ENCODE measurements at places on chromosomes 13 and 19. TPM values are rescaled to one million over a fixed set of nuclear protein-coding genes. Genes with fewer than 3 reads are reported as not detected.

Gene GRIK5
- polyA plus RNA-seq = 0.10 TPM

Gene FXYD5
- polyA plus RNA-seq = 245 TPM

Gene LILRA5
- not detected for polyA plus RNA-seq

Gene NALCN
- 2.0 TPM for polyA plus RNA-seq

Gene KLK4
- not detected for polyA plus RNA-seq

Gene EFNB2
- 5.9 TPM for polyA plus RNA-seq

Gene CASP14
- not detected for polyA plus RNA-seq

Gene PABPC3
- 0.10 TPM for polyA plus RNA-seq

Gene EDDM13
- polyA plus RNA-seq = not detected

Gene GPC6
- 14.3 TPM for polyA plus RNA-seq

Gene PLVAP
- not detected for polyA plus RNA-seq

Gene VSTM2B
- polyA plus RNA-seq = not detected

Gene PSENEN
- polyA plus RNA-seq = 59.1 TPM

GRCh38 chr13:29877456-29878078 lies 27.1 kb upstream of the UBL3 start:
- DNase-seq = no peak

GRCh38 chr13:49760558-49760957 lies 31.9 kb downstream of the KPNA3 start:
- no peak for DNase-seq

GRCh38 chr13:34250151-34250670 lies 432.3 kb downstream of the RFC3 start:
- DNase-seq = no peak

- DNase-seq = no peak
Measured at GRCh38 chr13:49424011-49424560, 19.8 kb downstream of the CAB39L start.

DNA sequence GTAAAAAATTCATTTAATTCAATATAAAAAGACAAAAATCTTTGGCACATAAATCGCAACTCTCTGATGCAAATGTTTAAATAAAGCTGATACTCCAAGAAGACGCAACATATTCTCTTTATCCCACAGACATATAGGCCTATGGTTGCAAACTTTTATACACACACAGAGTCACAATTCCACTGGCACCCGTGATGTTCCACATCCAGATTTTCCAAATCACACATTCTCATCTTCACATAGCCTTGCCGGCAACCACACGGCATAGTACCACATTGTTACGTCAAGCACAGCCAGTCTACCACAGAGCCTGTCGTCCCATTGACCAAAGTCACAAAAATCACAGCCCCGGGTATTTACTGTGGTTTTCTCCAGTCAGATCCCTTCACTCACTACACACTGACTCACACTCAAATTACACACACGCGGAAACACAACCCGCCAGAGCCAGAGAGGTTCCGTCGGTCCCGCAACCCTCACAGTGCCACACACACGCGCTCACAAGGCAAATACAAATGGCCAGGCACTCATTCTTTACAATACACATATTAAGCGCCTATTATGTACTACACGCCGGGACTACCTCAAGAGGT lies 546 bp upstream of the ZNF546 start:
- peak; percentile 70 for DNase-seq

DNA sequence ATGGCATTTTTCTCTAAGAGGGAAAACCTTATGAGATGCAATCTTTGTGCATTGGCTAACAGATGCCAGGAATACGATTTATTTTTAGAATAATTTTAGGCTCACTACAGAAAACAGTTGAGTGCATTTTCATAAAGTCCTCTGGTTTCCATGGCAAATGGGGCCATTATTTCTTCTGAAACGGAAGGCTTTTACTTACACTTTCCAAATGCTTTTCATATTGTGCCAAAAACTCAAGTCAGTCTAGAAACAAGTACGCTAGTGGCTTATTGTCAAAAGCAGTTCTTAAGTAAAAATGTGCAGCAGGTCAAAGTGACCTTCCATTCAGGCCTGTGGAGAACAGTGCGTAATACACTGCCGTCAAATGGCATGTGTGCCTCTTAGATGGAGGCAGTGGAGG lies 628.7 kb downstream of the EFNB2 start:
- DNase-seq = no peak

GRCh38 chr19:40523322-40524047 lies 53.2 kb upstream of the SHKBP1 start:
- DNase-seq = peak; percentile 44

DNA sequence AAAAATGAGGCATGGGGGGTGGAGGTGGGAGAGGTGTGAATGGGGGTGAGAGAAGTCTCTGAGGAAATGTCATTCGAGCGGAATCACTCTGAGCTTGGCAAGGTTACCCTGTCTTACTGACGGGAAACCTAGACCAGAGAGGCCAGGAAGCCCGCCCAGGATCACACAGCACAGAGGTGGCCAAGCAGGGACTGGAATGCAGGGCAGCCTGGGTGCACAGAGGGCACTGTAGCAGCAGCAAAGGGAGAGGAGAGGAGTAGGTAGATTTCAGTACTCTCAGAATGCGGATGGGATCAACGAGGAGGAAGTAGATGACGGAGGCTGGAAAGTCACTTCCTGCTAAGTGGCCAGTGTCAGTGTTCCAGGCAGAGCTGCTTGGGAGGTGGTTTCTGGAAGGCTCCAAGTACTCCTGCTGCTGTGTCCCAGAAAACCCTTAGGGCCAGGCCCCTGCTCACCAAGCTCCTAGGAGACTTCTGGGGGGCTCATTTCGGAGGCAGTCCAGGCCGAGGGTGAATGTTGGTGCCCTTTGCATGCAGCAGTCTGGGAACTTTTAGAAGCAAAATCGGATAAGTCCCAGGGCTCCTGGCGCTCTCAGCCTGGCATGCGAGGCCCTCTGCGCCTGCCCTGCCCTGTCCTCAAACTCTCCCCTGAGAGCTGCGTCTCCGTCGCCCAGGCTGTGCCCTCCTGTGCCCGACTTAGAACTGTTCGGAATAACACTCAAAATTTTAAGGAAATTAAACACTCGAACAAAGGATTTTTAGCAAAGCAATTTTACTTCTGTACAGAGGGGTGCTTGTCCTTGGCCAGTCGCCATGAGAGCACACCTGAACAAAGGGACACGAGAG lies 33.5 kb downstream of the DNM2 start:
- no peak for DNase-seq

DNA sequence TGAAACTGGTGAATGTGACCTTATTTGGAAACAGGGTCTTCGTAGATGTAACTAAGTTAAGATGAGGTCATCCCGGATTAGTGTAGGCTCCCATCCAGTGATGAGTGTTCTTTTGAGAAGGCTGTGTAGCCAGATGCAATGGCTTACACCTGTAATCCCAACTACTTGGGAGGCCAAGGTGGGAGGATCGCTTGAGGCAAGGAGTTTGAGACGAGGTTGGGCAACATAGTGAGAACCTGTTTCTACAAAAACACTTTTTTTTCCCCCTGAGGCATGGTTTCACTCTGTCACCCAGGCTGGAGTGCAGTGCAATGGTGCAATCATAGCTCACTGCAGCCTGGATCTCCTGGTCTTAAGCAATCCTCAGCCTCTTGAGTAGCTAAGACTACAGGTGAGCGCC lies 36.4 kb downstream of the FBN3 start:
- DNase-seq = no peak

DNA sequence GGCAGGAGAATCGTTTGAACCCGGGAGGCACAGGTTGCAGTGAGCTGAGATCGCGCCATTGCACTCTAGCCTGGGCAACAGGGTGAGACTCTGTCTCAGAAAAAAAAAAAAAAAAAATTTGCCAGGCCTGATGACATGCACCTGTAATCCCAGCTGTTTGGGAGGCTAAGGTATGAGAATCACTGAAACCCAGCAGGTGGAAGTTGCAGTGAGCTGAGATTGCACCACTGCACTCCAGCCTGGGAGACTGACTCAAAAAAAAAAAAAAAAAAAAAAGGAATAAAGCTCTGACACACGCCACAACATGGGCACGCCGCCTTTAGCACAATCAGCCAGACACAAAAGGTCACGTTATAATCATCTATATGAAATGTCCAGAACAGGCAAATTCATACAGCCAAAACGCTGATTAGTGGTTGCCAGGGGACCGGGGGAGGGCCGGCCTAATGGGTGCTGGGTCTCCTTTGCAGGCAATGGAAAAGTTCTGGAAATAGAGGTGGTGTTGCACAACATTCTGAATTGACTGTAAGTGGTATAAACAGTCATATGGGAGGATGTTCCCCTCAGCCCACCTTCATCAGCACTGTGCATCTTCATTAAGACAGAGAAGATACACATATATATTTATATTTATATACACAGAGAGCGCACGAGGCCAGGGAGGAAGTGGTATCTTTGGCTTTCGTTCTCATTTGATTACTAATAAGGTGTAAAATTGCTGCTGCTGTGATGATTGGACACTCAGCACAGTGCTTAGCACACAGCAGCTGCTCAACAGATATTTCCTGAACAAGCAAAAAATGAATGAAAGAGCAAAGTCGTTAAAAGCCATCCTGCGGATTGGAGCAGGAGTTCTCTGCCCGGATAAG lies 3.8 kb downstream of the HSPBP1 start:
- no peak for DNase-seq

DNA sequence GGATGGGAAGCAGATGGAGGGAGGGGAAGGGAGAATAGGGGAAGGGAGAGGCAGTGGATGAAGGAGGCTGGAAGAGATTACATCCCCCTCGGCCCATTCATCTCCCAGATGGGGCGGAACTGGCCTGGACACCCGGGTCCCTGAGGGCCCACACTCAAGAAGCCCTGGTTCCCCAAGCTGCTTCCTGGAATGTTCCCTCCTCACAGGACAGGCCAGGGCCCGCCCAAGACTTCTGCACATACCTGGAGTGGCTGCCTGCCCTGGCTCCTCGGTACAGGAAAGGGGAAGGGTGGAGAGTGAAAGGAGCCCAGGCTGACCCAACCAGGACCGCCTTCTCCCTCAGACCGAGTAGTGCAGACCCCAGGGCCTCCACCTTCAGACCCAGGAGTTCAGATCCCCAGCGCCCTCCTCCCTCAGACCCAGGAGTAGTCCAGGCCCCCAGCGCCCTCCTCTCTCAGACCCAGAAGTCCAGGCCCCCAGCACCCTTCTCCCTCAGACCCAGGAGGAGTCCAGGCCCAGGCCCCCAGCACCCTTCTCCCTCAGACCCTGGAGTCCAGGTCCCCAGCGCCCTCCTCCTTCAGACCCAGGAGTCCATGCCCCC lies 489 bp downstream of the NTF4 start:
- no peak for DNase-seq

- peak; percentile 35 for DNase-seq
Measured at GRCh38 chr13:107576430-107576829, 638.9 kb downstream of the LIG4 start.

DNA sequence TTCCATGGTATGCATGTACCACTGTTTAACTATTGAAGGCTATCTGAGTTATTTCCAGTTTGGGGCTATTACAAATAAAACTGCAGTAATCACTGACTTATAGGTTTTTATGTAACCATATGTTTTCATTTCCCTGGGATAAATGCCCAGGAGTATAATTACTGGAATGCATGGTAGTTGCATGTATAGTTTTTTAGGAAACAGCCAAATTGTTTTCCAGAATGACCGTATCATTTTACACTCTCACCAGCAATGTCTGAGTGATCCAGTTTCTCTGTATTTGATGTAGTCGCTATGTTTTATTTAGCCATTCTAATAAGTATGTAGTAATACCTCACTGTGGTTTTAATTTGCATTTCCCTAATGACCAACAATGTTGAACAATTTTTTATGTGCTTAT lies 42.0 kb downstream of the CYSLTR2 start:
- DNase-seq = no peak

- DNase-seq = no peak
Measured at GRCh38 chr19:21328406-21328805, 804 bp downstream of the ZNF708 start.

DNA sequence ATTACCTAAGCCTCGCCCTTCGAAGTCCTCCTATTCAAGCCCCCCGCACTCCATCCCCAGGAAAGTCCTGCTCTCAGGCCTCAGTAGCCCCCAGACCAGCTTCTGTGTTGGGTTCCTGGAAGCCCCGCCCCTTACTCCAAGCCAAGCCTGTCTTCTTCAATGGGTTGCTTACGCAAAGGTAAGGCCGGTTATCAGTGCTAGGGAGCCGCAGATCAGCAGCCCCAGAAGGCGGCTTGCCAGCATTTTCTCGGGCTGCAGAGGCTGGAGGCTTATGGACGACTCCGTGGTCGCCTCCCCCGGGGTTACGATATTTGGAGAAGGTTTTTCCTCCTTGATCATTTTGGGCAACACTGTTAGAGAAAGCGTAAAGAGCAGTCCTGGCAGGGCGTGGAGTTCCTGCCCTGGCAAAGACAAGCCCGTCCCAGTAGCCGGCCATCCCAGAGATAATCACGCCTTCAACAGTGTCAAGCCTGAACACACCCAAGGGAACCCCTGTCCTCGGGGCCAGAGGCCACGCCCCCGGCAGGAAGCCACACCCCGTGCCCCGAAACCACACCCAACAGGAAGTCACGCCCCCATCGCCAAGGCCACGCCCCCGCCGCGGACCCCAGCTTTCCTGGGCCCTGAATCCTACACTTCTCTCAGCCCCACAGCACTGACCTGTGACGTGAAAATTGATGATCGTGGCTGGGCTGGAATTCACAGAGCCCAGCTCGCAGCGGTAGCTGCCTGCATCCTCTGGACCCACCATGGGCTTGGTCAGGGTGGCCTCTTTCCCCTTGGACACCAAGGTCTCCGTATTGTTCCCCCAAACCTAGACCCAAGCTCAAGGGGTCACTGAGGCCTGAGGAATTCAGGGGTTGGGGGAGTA lies 954 bp upstream of the RASIP1 start:
- DNase-seq = no peak

GRCh38 chr19:58569943-58570670 lies 3.0 kb downstream of the MZF1 start:
- no peak for DNase-seq

All from IMR-90 (cell line).